ENCODE measurements at places on chromosomes 16 and 17.

GRCh38 chr17:66412857-66413558 is 110.6 kb downstream of the PRKCA start:
- DNase-seq = no peak

DNA sequence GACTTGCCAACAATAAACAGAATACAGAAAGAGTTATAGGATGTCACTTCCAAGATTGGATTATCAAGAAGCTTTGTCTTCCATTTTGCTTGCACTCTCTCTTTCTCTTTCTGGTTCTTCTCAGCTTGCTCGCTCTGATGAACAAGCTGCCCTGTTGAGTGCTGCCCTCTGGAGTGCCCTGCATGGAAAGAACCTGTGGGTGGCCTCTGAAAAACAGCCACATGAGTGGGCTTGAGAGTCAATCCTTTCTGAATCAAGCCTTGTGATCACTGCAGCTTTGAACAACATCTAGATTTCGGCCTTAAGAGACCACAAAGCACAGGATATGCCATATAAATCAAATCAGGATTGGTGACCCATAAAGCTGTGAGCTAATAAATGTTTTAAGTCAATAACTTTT is 185.1 kb downstream of the KIF2B start:
- no peak for DNase-seq

DNA sequence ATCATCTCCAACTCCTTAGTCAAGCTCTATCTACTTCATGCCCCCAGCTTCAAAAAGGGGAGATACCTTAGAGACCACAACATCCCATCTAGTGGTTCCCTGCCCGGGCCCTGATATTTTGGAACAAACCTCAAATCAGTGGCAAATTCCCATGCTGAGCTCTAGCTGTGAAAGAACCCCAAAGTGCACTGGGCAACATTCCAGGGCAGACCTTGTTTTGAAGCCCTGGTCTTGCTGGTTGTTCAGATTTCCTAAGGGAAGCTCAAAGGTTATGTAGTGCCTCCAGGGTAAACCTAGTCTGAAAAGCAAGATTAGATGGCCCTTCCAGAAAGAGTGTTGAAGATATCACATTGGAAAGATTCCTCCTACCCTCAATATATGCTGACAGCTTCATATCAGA is 16.3 kb downstream of the FAM117A start:
- no peak for DNase-seq

DNA sequence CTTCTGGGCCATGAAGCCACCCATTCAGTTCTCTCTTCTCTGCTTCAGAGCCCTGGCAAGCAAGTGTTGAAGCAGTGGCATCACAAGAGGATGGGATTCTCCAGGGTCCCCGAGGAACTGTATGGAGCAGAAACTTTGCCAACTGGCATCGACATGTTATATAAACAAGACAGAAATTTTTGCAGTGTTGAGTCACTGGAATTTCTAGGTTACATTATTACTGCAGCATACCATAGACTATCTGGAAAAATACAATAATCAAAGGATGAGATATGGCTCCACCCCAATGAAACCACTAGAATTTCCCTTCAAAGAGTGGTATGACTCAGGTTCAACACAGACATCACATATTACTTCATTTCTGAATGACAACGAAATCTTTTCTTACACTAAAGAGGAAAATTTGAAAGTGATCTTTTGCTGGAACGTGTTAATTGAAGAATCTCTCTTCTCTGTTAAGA is 343.0 kb upstream of the DYNLRB2 start:
- DNase-seq = peak; percentile 71

DNA sequence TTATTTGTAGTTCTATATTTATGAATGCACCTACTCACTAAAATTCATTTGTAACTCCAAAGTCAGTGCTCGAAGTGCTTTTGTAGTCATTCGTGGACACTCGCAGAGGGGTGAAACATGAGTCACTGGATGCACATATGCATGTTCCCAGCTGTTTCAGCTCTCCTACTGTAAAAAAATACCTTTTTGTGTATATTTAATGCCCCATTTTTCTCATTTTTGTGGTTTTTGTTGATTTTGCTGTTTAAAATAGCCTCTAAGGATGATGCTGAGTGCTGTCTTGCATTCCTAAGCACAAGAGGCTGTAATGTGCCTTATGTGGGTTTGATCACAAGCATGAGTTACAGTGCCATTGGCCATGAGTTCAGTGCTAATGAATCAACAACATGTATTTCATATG is 30.6 kb downstream of the CENPV start:
- peak; percentile 45 for DNase-seq

DNA sequence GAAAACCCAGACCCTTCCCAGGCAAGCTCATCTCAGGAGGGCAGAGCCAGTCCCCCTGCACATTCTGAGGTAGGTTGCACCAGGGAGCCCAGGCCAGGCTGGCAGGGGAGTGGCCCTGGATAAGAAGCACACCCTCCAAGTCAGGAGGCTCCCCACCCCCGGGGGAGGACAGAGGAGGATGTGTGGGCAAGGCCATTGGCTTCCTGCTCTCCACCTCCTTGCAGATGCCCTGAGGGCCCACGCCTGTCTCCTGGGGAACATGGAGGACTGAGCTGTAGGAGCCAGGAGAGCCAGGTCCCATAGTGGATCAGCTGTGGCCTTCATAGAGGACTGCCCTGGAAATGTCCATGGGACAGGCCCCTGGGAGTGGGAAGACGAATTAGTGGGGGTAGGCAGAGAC is 126.7 kb downstream of the IRF8 start:
- DNase-seq = no peak

DNA sequence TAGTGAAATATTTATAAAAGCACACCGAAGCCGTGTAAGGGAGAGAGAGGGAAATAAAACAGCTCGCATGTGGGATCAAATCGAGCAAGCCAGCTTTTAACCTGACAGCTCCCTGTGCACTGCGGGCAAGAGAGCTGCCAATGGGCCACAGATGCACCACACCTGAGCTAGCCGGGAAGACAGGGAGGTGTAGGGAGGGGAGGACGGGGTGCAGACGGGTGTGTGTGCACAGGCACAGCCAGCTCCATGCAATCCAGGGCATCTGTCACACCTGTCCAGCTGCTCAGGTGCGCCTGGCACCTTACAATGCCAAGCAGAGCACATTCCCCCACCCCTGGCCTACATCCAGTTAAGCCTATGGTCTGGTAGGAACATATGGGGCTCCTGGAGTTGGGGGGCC is 70.0 kb downstream of the C16orf78 start:
- DNase-seq = no peak

GRCh38 chr16:83400234-83400633 is 407.5 kb upstream of the HSBP1 start:
- DNase-seq = no peak

DNA sequence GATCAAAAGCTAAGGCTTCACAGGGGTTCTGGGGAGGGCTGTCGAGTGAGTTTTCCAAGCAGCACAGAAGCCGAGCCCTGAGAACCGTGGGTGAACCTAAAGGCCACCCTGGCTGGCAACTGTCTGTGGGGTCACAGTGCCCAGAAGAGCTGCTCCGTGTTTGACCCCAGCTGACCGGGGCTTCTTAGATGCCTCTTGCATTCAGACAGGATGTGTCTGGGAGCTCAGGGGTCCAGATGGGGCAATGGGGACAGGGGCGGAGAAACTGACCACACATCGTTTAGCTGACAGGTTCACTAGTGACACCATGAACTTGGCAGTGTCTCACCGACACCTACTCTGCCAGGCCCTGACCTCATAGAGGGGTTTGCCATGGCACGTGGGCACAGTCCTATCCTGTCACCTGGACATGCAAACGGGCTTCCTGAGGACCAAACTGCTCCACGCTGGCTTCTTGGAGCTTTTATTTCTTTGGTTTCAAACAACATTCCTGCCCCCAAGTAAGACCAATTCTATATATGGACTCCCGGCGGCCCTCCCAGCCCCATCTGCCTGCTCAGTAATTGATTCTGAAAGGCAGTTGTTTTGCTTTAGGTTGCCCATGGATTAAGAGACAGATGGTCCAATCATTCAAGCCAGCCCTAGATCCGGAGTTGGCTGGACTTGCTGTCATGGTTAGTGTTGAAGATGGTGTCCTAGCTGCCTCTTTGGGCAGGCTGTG is 22.2 kb downstream of the WSCD1 start:
- no peak for DNase-seq

DNA sequence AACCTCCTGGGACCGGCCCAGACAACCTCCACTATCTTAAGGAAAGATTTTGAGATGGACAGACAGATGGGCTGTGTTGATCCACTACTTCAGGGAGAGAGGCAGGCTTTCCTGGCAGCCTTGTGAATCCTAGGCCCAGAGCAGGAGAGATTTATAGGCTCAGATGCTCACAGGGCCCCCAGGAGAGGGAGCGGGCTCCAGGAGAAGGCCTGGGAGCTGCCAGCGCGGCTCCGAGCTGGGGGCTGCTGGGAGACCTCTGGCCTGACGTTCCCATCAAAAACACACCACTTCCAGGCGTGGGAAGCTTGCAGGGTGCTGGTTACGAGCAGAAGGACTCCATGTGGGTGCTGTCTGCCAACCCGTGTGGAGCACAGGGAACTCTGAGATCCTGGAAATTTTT is 53.2 kb downstream of the MYH11 start:
- no peak for DNase-seq

- peak; percentile 58 for DNase-seq
These were observed at the start of gene CCDC43 for GRCh38 chr17:44689477-44690217. Gene CCDC43, minus strand, starts transcription at chr17:44689776. Its CDS starts 23 bp downstream, at chr17:44689753.

DNA sequence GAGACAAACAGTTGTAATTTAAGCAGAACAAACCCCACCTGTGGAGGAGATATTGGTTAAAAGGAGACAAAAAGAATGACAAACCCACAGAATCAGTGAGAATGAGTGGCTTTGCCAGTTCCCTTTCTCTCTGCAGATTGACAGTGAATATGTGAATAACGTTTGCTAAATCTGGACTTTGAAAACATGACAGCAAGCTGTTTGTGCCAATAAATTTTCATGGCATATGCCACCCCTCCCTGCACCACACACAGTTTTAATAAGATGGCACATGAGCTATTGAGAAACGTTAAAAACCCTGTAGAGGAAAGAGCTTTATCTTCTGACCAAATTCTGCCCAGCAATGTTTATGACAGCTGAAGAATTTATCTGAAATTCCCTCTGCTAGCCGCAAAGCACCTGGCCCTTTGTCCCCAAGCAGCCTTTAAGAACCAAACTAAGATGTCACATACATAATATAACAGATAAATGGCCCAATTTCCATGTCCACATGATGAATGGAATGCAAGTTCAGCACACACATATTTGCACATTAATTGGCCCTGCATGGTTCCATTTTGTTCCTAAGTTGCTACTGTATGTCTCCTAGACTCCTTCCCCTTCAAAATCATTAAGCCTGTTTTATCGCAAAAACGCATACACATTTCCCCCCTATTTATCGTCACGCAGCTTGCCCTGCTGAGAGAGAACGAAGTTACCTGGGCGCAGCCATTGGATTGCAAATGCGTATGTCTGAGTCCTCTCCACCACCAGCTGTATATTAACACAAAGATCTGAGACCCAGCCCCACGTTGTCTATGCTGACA is 773.5 kb upstream of the EEF2KMT start:
- DNase-seq = no peak

GRCh38 chr16:66167564-66168291 is 198.8 kb upstream of the CDH5 start:
- DNase-seq = no peak

DNA sequence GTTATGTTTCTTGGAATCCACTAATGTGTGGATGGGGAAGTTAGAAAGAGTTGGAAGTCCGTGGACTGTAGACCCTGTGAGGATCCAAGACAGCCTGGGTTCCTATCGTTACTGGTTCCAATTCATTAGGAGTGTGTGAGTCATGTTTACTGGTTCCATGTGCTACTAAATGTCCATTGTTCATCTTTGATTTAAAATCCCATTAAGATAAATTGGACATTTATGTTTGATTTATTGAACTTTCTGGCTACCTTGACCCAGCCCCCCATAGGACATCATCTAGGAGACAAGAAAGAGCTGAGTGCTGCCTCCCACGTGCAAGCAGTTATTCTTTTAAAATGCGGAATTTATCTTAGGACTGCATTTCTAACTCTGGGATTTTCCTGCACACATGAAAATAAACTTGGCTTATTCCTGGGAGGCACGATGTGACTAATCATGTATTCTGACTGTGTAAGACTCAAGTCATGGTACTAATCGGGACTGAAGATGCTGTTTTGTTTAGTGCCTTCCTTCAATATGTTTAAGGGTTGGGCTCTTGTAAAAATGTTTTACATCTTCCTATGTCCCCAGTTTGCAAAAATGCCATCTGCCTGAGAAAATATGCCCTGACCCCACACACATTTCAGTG is 53.4 kb downstream of the RGS9 start:
- DNase-seq = no peak

GRCh38 chr17:6462692-6463091 is 18.4 kb downstream of the PIMREG start:
- no peak for DNase-seq
